Inflammatory macrophage treated with lipopolysaccharide for 4 hours (primary cell): ENCODE measurements at places on chromosomes 12 and 14.

- DNase-seq: no peak
These were observed 1.4 kb downstream of the TRMT61A start for GRCh38 chr14:103530390-103530789.

DNA sequence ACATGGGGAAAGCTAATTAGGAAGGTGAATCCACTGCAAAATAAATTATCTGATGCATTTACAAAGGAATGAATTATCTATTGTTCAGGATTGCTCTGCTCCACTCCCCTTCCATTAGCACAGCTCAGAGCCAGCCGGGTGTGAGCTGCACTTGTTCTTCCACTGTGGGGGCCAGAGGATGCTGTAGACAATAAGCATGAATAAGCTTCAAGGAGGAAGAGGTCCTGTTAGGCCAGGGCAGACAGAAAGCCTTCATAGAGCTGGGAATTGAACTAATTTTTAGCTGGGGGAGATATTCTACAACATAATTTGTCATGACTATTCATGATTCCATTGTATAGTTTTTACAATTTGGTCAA is 137.6 kb upstream of the MAX start:
- no peak for DNase-seq

- no peak for DNase-seq
These were observed 62.1 kb downstream of the E2F7 start for GRCh38 chr12:77003246-77003645.

DNA sequence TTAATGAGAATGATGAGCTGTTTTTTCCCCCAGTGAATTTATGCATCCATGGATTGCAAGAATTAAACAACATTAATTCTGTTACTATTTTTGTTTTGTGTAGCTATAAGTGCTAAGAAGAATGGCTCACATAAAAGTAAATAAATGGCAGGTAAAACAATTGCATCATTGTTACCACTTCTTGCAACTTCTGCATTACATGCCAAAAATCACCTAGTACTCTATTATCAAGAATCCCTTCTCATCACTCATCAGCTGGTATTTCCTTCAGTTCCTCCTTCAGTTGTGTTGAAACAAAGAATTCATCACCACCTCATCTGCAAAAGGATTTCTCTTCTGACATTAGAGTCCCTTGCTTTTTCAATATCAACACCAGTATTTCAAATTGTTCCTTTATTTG is 773 bp downstream of the A2M start:
- DNase-seq: peak; percentile 80
